ENCODE measurements at places on chromosomes 7 and 10.

- DNase-seq, result no peak
These were observed 108.8 kb upstream of the MPP7 start for GRCh38 chr10:28411648-28412047.

GRCh38 chr7:47852330-47853245 is 95.7 kb downstream of the PKD1L1 start:
- no peak for DNase-seq

- DNase-seq, result no peak
These were observed 4.3 kb downstream of the PDCD4 start for GRCh38 chr10:110876000-110876399.

- DNase-seq, result no peak
These were observed 111.4 kb upstream of the AGK start for GRCh38 chr7:141439776-141440175.

GRCh38 chr7:69269806-69270205 is 328.5 kb upstream of the AUTS2 start:
- DNase-seq, result no peak

DNA sequence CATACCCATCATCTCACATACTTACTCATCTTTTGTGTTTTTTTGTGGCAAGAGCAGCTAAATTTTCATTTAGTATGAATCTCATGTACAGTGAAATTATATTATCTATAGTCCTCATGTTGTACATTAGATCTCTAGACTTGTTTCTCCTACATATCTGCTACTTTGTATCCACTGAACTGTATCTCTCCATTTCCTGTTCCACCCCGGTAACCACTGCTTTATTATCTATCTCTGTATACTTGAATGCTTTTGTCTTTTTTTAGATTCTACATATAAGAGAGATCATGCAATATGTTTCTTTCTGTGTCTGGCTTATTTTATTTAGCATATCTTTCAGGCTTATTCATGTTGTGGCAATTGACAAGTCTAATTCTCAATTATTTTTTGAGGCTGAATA is 125.1 kb downstream of the ANKRD7 start:
- DNase-seq, result no peak

Measured in GM18507 (cell line).